ENCODE measurements at places on chromosomes 5 and 9.

- DNase-seq = no peak
Observed at GRCh38 chr9:95609426-95609825, 92.7 kb upstream of the PTCH1 start.

DNA sequence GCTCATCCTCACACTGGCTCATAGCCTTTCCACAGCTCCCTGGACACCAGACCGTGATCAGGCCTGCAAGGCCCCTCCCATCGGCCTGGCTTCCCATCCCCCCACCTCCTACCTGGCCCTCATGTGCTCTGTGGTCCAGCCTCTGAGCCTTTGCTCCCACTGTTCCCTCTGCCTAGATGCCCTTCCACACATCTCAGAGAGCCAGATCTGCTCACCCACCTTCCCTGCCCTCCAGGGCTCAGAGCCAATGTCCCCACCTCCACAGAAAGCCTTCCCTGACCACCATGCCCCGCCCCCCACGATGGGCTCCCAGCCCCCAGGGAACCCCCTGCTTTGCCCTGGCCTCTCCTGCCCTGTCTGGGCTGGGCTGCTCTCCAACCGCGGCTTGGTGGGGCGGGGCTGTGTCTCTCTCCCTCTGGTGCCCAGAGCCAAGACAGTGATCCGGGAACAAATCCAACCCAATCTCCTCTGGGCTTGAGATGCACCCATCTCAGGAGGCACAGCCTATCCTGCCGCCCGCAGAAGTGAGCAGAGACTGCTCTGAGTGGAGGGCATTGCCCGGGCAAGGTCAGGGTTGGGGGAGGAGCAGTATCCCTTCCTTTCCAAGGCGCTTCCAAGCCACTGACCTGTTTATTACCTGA, 1.6 kb downstream of the NINJ1 start:
- peak; percentile 73 for DNase-seq

DNA sequence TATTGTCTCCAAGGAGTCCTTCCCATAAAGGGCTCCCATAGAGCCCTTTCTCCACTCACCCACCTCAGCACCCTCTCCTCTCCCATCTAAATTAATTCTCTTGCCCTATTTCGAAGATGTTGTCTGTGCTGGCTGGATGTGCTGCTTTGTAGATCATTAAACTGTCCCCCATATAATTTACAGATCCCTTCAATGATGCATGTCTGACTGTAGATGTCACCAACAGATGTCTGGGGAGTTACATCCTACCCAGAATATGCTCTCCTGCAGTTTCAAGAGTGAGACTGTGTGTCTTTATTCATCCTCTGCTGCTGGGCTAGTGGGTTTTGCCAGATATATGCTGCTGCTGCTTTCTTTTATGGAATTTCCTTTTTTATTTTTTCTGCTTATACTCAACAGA, 351.2 kb downstream of the MLLT3 start:
- no peak for DNase-seq

GRCh38 chr5:180804129-180804618, 1.6 kb upstream of the MGAT1 start:
- no peak for DNase-seq

DNA sequence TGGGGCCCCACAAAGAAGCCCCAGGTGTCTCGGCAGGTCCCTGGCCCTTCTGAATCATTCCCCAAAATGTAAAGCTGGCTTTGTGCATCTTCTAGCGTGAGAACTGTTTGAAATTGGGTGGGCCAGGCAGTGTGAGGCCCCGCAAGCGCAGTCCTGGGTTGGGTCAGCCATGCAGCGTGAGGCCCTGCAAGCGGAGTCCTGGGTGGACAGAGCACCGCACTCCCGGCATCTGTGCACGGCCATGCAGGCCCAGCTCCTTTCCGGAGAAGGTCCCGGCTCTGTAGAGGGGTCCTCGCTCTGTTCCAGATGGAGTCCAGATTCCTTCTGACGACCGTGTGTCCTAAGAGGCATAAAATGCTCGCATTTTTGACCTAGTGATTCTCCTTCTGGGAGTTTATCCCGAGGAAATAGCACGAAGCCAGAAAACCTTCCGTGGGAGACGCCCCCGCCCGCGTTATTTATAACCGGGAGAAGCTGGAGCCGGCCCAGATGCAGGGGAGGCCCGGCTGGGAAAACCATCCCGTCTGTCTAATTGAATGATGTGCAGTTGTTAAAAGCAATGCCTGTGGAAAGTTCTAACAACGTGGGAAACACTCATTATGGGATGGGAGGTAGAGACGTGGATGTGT, 19.4 kb upstream of the NOTCH1 start:
- DNase-seq = no peak

DNA sequence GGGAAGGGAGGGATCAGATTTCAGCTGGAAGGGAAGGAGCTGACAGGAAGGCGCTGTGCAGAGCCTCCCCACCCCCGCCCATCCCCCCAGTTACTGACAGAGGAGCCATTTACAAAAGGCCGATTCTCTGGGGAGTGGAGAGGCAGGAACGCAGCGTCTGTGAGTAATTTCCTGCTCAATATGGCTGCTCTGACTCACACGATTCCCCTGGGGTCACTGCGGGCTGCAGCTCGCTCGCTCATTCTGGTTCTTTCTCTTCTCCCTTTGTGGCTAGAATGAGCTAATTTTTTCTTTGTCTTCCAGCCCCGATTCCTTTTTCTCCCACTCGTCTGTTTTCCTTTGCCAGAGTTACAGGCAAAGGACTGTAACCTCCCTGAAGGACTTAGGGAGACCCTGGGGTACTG, 28.8 kb downstream of the PTPA start:
- peak; percentile 99 for DNase-seq

- DNase-seq = no peak
Observed at GRCh38 chr5:71640408-71640807, 53.3 kb downstream of the MCCC2 start.

DNA sequence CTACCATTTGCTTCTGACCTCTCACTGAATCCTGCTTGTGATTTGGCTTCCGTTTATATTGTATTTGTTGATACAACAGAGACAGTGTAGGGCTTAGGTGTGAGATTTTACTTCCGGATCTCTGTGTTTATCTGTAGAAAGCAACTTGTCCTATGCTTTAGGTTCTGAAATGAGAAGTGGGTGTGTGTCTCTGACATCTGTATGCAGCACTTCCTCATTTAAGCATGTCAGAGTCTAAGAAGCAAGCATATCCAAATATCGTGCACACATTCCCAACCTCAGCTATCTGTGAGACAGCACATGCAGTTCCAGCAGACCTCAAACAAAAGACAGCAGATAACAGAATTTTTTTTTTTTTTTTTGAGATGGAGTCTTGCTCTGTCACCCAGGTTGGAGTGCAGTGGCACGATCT, 16.3 kb downstream of the KLF9 start:
- no peak for DNase-seq

GRCh38 chr9:95778957-95779356, 96.5 kb upstream of the ERCC6L2 start:
- DNase-seq = peak; percentile 45

All from RWPE1 (cell line).